Fibroblast of mammary gland (primary cell): ENCODE measurements at places on chromosomes 1 and 21.

DNA sequence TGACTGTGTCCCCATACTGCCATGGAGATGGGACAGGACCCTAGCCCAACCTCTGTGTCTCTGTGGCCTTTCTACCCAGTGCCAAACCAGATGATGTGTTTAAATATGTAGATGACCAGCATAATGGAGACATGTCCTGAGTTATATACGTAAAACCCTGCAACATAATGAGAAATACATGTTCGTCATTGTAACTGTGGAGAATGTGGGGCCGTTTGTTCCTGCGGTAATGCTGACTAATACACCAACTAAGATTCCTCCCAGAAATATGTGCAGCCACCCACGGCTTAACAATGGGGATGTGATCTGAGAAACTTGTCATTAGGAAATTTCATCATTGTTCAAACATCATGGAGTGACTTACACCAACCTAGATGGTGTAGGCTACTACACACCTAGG lies 71.7 kb upstream of the SIM2 start:
- peak; percentile 88 for DNase-seq

- DNase-seq = peak; percentile 24
These were observed 142.9 kb upstream of the COL6A1 start for GRCh38 chr21:45838634-45839033.

GRCh38 chr1:2212532-2213491 lies 15.3 kb upstream of the SKI start:
- DNase-seq = peak; percentile 95

DNA sequence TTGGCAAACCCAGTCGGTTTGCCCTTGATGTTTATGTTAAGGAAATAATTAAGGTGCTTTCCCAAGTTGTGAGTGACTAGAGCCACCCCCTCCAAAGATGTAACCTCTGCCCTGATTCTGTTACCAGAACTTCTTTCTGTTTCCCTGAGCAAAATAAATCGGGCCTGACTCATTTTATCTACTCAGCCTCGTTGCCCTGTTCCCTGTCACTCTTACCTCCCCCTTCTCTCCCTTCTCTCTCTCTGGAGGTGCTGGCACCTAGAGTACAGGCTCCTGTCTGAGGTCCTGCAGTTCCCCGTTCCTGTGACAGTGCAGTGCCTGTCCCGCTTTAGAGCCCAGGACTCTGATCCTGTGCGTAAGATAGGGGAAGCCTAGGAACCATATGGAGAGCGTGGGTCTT lies 35.4 kb downstream of the CXADR start:
- peak; percentile 45 for DNase-seq

GRCh38 chr1:57061369-57061768 lies 95.6 kb upstream of the C8B start:
- DNase-seq = peak; percentile 42

DNA sequence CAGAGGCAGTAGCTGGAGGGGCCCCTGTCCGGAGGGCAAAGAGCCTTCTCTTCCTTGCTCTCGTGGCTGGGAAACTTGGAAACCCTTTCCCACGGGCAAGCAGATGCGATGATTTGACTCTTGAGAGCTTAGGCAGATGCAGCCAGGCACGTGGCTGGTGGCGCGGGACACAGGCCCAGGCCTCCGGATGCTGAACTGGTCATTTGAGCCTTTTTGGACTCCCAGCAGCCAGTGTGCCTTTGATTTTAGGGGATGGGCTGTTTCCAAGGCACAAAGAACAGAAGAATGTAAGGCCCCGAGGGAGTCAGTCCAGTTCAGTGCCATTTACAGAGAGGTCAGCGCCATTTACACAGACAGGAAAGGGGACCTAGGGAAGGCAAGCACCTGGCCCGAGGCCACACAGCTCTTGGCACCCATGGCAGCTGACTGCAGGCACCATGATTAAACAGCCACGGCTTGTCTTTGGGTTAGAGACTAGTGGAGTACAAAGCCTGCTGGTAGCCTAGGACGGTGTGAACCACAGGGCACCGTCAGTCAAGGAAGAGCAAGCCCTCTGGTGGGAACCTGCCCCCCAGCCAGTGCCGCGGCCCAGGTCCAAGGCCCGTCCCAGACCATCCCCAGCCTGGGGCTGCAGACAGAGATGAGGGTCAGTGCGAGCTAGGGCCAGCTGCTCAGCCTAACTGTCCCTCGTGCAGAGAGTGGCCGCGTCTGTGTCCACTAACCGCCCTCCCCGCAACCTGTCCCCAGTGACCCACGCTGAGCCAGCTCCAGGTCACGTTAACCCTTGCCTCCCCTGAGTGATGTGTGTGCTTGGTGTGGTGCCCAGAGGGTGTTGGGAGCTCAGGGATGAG lies 20.4 kb upstream of the CCDC27 start:
- DNase-seq = no peak

- DNase-seq = peak; percentile 66
These were observed 316.0 kb downstream of the LMO4 start for GRCh38 chr1:87644579-87645190.

GRCh38 chr1:180229483-180230415 lies at the start of gene LHX4:
Gene LHX4, plus strand, starts transcription at chr1:180230264. Its CDS starts 266 bp downstream, at chr1:180230530.
- DNase-seq = peak; percentile 20

GRCh38 chr1:108615544-108615943 lies 45.3 kb downstream of the HENMT1 start:
- no peak for DNase-seq

DNA sequence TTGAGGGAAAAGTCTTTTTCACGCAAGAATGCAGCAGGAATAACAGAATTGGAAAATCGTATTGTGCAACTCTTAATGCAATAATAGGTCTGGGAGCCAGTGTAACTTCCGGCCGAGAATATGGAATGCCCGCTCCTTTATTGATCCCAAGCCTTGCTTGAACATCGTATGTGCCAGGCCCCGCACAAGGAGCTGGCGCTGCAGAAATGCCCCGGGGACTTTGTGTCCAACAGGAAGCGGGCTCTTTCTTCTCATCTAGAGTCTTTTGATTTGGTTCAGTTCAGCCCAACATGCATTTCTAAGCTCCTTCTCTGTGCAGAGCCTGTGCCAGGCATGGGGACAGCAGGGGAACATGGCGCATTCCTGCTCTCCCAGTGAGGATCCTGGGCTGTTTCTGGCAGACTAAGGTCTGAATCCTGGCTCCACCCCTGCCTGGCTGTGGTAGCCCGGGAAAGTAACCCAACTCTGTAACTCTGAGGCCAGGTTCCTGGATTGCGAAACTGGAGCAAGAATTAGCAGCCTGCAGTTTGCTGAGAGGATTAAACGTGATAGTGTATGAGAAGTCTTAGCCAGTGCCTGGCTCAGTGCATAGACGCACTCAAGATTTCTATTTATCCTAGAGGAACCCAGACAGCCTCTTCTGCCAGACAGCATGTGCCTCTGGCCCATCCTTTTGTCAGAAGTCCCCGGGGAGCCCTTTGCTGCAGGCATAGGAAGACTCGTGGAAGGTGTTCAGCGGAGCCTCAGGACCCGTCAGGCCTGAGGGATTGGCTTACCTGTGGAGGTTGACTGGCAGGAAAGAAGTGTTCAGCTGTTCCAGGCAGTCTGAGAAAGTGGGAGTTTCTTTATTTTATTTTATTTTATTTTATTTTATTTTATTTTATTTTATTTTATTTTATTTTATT lies 987 bp upstream of the CDCP2 start:
- DNase-seq = peak; percentile 74

- DNase-seq = no peak
These were observed 4.0 kb upstream of the TNFRSF14 start for GRCh38 chr1:2552189-2552588.

DNA sequence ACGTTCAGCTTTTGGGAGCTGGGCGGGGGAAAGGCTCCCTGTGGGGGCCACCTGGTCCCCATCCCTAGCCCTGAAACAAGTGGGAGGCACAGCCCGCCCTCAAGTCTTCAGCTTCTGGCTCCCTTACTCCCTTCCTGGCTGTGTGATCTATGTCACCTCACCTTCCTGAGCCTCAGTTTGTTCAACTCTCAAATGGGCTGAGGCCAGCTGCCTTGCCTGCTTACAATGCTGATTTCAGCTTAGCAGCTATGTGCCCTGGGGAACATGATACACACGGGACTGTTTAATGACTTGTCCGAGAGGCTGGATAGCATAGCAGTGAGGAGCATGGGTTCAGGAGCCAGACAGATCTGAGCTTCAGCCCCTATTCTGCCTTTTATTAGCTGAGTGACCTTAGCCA lies 19.3 kb downstream of the GRHL3 start:
- no peak for DNase-seq

GRCh38 chr1:232891071-232891470 lies 59.3 kb upstream of the NTPCR start:
- DNase-seq = peak; percentile 90

DNA sequence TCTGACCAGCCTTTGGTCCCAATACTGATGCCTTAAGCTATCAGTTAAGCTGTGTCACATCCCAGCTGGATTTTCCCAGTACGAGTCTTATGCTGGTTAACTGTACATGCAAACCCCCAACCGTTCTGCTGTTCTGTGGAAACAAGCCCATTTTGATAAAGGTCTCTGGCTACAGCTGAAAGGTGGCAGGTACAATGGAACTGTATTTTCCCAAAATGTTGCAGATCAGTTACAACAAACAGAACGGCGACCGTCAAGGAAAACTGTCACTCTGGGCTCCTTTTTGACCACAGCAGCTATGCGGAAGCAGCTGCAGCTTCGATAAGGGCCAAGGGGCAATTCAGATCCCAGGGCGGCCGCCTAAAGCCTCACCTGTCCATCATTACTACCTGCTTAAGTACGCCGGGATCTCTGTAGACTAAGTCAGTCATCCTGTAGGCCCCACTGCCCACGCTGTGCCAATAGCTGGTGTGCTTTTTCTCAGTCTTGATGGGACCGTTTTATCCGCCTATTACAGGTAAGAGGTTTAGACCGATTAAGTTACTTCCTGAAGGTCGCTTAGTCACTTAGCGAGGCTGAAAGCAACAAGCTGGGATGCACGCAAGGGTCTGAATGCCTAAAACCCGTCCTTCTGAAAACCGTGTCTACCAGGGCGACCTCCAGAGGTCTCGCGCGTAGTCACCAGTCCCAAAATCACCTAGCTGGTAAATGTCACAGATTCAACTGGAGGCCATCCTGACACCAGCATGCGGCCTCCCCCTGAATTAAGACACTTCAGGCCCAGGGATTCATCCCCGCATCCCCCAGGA lies 11.1 kb upstream of the RAB42 start:
- peak; percentile 41 for DNase-seq

DNA sequence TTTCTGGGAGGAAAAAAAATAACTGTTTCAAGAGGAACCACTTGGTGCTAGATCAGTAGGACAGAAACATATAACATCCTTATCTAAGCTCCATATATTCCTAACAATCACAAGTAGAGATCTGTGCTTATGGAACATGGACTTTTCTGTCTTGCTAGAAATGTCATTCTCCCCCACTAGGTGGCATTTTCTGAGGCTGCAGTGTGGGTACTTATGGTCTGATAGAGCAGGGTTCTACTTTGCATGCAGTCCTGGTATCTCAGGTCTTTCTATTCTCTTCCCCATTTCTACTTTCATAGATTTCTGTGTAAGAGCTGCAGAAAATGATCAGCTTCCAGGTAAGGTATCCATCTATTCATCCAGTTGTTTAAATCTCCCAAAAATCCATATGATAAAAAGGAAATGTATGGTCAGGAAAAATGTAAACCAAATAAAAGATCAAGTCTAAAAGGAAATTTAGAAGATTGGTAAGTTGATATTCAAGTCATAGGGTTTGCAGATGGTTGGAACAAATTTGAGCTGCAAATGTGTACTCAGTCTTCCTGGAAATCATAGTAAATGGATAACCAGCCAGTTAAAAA lies 1.5 kb downstream of the ZNF684 start:
- DNase-seq = peak; percentile 58

- DNase-seq = no peak
These were observed at the start of gene C1orf116 for GRCh38 chr1:207032528-207033017. Gene C1orf116, minus strand, starts transcription at chr1:207032756. Its CDS starts 5,158 bp downstream, at chr1:207027598.
